ENCODE measurements at places on chromosomes 6 and 20.

DNA sequence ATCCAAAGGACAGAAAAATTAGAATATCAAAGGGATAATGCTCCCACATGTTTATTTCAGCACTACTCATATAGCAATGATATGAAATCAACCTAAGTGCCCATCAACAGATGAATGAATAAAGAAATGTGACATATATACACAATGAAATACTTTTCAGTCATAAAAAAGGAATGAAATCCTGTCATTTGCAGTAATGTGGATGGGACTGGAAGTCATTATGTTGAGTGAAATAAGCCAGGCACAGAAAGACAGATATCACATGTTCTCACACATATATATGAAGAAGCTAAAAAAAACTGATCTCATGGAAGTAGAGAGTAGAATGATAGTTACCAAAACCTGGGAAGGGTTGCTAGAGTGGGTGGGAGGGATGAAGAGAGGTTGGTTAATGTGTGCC, 135.7 kb downstream of the IBTK start:
- DNase-seq = no peak

DNA sequence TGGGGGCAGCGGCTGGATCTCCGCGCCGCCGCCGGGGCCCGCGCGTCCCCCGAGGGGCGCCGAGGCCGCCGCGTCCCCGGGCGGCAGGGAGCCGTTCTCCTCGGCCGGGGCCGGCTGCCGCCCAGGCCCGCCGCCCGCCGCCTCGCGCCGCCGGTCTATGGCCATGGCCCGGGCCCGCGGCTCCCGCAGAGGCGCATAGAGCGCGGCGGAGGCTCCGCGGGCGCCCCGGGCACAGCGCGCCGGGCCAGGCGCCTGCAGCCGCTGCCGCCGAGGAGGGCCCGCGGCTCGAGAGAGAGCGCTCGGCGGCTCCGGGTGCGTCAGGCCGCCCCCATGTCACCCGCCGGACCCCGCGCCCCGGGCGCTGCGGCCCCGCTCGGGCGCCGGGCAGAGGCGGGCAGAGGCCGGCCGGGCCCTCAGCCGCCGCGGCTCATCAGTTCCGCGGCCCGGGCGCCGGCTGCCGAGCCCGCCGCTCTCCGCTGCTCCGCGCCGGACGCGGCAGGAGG, 404 bp downstream of the SLC22A23 start:
- DNase-seq = no peak

DNA sequence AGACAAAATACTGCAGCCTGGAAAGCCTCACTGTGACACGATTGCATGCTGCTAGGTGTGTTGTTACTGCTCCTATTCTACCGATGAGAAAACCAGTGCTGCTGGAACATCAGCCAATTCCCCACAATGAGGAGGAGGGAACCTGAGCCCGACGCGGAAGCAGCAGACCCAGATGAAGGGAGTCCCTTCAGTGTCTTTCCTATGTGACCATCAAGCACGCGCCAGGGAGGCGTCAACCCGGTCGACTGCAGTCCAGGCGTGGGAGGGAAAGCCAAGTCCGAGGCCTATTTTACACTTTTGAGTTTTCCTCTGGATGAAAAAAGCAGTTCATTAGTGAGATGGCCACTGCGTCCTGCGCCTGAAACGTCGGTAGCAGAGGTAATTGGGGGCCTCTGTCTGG, 63.3 kb downstream of the STK35 start:
- no peak for DNase-seq

DNA sequence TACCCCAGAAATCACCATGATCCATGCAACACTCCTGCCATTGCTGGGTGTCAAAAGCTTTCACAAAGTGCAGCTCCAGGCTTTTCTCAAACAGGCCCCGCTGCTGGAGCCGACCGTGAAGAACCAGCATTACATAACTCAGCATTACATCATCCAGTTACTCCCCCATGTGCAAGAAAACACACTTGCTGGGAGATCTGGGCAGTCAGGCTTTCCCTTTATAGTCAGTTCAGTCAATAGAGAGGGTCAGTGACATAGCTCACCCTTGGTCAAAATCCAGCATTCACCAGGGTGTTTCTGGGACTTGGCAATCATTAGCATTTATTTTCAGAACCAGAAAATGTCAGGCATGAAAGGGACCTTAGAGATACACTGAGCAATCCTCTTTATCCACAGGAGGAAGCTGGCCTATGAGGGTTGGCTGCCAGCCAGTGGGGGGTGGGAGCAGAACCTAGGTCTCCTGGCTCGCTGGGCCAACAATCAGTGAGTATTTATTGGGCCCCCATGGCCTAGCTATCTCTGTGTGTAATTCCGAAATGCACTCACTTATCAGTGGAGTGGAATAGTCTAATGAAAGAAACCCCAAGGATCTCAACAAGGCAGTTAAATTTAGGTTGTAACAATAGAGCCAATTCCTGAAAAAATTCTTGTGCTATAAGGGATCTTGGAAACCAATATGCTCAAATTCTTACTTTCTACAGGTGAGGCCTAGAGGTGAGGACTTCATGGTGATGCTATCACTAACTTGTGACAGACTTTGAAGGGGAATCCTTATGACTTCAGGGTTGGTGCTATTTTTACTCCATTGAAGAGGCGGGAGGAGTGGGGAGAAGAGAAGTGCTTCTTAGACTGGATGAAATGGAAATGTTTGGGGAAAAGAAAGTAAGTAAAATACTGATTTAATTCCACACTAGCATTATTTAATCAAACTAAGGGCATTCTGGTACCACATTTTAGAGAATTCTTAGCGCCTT, 54.6 kb downstream of the LYRM4 start:
- DNase-seq = peak; percentile 25

- no peak for DNase-seq
Measured at GRCh38 chr20:38002422-38002821, 30.8 kb downstream of the TTI1 start.

- peak; percentile 22 for DNase-seq
Measured at GRCh38 chr6:37371154-37372083, 17.6 kb downstream of the RNF8 start.
